Stimulated activated CD8-positive, alpha-beta memory T cell treated with anti-CD3 and anti-CD28 coated beads, Interleukin-15, amount 100 ng/mL, for 4 hours (primary cell): ENCODE measurements at places on chromosomes 12 and 14.

GRCh38 chr14:20428010-20428365 is 8.0 kb downstream of the KLHL33 start:
- no peak for DNase-seq

- DNase-seq, result no peak
Measured at GRCh38 chr12:70721656-70722357, 84.6 kb upstream of the PTPRB start.

GRCh38 chr12:107560165-107560898 is 125.3 kb upstream of the PWP1 start:
- no peak for DNase-seq

- DNase-seq, result peak; percentile 13
Measured at GRCh38 chr14:32075672-32076277, 1.3 kb upstream of the ARHGAP5 start.

- no peak for DNase-seq
Measured at GRCh38 chr12:100698518-100698917, 96.1 kb upstream of the ANO4 start.

- DNase-seq, result no peak
Measured at GRCh38 chr14:48391661-48392060, 716.3 kb upstream of the MDGA2 start.

DNA sequence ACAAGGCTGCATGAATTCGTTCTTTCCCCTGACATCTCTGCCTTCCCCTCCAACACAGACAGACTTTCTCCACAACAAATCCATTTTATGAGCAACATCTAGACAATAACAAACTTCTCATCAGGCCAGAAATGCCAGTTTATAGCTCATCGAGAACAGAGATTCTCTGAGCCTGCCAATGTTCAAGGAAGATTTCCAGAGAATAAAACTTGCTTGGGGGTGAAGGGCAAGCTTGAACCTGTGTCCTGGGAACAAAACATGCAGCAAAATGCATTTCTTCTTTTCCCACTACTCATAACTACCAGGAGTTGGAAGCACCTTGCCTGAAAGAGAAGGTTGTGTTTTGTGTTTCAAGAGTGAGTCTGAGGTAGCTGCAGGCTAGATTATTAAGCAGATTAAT is 6.8 kb downstream of the MAP1LC3B2 start:
- no peak for DNase-seq

- DNase-seq, result no peak
Measured at GRCh38 chr12:115450017-115450416, 766.0 kb upstream of the TBX3 start.

DNA sequence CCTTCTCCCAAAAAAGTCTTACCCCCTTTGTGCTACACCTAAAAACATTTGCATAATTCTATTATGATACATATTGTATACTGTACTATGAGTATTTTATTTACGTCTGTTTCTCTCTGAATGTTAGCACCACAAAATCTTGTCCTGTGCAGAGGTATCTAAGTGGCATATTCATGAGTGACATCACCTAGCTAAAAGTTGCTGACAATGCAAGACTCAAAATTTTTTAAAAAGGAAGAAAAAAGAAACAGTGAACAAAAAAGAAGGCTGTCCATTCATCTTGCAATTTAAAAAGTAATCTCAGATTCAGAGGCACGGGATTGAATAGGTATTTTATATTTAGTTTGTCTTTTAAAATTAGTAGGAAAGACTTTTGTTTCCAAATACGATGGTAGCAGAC is 69.4 kb downstream of the KITLG start:
- no peak for DNase-seq

GRCh38 chr12:96263449-96263902 is 69.3 kb downstream of the ELK3 start:
- DNase-seq, result no peak

GRCh38 chr12:90499795-90500194 is 455.2 kb downstream of the CCER1 start:
- DNase-seq, result no peak

DNA sequence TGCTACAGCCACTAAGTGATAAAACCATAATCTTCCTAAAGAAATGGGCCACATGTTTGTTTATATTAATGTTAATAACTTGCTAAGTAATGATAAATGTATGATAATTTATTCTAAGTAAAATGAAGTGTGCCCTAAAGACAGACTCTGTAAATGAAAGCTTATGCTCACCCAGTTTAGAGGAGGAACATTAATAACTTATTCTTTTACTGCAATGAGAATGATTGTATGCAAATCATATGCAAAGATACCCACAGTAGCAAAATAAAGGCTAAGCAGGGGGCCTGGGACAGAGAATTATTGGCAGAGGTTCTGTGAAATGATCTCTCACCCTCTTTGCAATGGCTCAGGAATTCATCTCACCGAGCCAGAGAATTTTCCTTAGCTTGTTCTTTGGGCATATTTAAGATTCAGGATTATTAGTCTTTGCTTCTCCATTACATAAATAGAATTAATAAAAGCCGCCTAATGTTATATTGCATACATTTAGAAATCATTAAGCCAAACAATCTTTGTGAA is 75.9 kb downstream of the TMEM132D start:
- no peak for DNase-seq

- no peak for DNase-seq
Measured at GRCh38 chr12:67942724-67943123, 46.5 kb upstream of the IFNG-AS1 start.

DNA sequence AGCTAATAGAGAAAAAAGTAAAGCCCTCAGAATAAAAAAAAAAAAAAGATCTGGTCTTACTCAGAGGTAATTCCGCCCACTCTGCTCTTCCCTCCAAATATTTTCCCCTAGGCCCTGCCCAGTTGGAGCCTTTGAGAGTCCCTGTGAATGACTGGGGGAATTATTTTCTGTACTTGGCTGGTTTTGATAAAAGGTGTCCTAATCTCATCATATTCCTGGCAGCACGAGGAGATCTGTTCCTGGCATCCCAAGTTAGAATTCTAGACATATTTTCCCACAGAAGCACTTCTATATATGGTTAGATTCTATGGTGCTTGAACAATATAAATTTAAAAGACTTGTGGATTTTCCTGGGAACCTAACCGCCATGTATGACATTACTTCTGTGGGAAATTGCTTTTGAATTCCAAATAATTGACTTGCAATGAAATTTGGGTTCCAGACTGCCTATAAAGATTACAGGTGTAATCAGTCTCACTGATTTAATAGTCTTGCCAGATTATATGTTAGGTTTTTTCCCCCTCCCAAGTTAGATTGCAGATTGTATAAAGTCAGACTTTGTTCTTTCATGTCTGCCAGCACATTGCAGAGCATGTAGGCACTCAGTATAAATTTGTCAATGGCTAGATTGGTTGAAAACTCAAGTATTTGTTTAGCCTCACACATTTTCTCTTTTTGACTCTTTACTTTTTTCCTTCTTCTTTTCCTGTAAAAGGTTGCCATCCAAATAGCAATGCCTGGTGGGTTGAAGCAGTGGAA is 12.3 kb downstream of the GPX2 start:
- DNase-seq, result no peak

GRCh38 chr14:103155010-103155409 is 31.7 kb downstream of the TNFAIP2 start:
- no peak for DNase-seq

DNA sequence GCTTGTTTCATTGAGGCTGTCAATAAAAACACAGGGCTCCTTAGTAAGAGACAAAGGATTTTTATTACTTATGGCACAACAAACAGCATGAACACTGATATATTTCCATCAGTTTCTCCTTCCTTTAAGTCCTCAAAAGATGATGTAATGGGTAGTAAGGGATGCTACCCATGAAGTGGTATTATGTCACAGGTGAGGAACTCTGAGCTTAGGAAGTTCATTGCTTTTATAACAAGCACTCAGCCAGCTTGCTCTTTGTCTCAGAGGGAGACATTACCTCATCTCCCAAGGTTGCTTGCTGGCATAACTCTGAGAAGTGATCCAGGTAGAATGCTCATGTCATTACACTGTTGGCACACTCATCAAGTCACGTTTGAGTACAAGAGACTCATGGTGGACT is 287.0 kb upstream of the OR4E1 start:
- no peak for DNase-seq

DNA sequence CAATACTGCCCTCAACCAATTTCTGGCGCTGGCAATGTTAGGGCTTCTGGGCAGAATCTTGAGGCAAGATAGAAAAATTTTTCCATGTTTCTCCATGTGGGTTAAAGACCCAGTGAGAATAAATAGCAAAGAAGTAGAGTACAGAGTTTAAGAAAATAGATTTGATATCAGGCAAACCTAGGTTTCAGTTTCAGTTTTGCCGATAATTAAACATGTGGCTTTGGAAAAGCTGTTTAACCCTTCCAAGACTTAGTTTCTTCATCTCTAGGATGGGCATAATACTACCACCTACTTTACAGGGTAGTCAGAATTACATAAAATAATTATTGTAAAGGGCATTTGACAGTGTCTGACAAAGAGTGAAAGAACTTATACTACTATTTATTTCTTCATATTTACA is 360.4 kb downstream of the PCNX1 start:
- no peak for DNase-seq

GRCh38 chr12:66514581-66514980 is 164.3 kb downstream of the GRIP1 start:
- DNase-seq, result no peak

DNA sequence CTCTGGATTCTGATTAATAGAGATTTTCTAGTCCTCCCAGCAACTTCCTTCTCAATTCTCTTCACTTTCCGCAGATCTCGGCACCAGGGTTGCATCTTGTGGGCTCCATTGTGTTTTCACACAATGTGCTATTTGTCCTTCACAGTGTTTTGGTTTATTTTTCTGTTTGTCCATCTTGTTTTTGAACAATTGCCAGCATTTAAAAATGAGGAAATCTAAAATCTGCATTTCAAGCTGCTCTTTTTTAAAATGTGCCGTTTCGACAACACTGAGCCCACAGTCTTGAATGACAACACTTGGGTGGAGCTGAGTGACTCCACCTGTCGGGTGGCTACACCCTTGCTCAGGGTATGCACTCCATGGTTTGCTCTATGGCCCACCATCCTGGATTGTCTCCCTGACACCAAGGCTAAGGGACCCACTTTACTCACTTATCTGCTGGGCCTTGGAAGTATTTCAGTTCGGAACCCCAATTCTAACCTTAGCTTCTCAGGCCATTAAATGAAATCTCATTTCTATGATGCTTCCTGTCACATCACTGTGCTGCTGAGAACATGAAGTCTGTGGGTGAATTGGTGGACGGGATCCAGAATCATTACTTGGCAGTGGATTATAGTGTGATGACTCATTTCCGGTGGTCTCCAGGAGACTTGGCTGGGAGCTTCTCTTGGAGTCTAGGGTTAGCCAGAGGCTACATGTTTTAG is 3.4 kb upstream of the MYRFL start:
- DNase-seq, result no peak

GRCh38 chr12:56948457-56948777 is 9.0 kb downstream of the RDH16 start:
- DNase-seq, result no peak

DNA sequence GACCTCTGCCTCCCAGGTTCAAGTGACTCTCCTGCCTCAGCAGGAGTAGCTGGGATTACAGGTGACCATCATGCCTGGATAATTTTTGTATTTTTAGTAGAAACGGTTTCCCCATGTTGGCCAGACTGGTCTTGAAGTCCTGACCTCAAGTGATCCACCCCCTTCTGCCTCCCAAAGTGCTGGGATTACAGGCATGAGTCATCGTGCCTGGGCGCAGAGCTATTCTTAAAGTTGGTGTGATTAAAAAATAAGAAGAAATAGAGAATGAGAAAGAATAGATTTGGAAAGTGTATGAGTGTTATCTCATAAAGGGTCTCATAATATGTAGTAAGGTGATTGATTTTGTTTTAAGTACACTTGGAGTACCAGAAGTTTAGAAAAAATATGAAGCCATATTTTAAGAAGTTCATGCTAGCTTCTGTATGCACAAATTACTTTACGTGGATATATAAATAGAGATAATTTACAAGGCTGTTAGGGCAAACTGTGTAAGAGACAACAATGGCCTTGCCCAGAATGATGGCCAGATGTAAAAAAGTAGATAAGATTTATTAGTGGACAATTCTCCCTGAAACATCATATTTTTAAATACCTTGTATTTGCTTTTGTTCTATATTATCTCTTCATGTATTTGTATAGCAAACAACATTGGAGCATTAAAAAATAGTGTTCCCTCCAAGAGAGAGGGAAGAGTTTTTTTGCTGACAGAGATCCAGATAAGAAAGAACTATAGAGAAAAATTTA is 1108.5 kb downstream of the SLC16A7 start:
- DNase-seq, result no peak

DNA sequence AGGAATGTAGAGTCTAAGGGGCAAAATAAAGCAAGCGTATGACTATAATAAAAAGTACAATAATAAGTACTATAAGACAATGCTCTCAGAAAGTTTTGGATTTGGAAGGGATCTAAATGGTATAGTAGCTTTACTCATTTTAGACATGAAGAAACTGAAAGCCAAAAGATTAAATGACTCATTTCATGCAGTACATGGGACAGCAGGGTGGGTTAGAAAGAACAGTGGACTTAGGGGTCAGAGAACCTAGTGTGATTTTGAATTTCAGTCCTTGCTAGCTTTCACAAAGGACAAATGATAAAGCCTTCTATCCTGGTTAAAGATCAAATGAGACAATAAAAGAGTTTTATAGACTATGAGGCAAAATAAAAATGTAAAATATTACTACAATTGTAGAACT is 6.8 kb upstream of the LEMD3 start:
- DNase-seq, result no peak

DNA sequence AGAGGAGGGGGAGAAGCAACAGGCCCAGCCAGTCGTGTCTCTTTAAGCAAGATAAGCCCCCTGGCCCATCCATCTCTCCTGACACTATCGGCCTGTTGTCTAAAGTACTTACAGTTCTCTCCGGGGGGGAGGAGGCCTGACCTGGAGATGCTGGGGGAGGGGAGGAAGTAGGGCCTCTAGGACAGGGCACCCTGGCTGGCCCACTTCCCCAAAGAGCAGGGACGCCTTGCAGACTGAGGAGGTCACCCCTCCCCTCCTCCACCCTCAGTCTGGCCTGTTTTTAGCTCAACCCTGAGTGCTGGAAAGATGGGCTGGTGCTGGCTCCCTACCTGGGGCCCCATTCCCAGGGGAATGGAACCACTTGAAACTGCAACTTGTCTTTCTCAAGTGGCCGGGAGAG is 70.3 kb downstream of the TBX5 start:
- no peak for DNase-seq

DNA sequence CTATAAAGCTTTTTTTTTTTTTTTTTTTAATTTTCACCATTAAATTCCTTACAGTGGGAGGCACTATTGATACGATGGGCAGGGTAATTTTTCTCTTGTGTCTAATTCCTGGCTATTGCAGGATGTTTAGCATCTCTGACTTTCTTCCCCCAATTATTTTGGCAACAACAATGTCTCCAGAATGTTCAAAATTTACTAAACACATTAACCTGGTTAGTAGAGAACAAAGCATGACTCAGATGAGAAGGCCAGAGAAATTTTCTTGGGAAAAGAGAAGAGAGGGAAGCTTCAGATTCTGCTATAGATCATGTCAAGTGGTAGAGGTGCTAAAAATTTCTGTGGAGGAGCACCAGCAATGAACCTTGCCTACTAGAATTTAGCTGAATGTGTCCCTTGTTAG is 171.5 kb upstream of the PRICKLE1 start:
- DNase-seq, result no peak

- no peak for DNase-seq
Measured at GRCh38 chr12:101962486-101962885, 85.1 kb downstream of the DRAM1 start.

- no peak for DNase-seq
Measured at GRCh38 chr14:68250927-68251768, 431.6 kb downstream of the RAD51B start.
